Activated naive CD4-positive, alpha-beta T cell treated with Interleukin-2 at 50 U/mL for 16 hours (primary cell): ENCODE measurements at places on chromosomes 7 and 10.

DNA sequence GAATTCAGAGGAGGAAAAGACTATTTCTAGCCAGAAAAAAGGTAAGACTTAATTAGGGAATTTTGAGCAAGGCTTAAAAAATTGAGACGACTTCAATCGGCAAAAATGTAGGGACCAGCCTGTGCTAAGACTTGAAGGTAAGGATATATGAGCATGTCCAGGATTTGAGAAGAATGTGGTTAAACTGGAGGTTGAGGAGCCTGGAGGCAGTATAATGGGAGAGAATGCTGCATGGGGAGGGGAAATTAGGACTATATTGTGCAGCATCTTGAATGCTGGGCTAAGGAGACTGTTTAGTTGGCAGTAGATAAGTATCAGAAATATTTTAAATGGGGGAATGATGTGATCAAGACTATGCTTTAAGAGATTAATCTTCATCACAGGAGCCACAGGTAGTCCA is 53.1 kb upstream of the PCGF5 start:
- DNase-seq: no peak

DNA sequence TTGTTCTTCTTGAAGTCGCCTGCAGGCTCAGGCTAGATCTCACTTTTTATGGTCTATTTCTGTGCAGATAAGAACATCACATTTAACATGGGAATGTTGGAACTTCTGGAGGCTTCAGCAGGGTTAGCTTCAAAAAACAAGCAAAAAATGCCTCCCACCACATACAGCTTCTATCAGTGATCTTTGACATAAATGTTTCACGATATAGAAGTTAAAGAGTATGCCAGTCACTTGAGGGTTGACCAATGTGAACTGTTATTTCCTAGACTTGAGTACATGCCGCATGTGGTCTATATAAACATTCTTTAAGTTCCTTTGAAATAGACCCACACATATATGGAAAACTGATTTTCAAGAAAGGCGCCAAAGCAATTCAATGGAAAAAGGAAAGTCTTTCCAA is 219.2 kb upstream of the KLF14 start:
- no peak for DNase-seq

GRCh38 chr10:70677620-70678249 is 5.4 kb downstream of the ADAMTS14 start:
- no peak for DNase-seq

GRCh38 chr10:103691723-103692435 is 163.5 kb downstream of the SH3PXD2A start:
- peak; percentile 16 for DNase-seq

GRCh38 chr10:3538656-3539531 is 246.1 kb downstream of the KLF6 start:
- DNase-seq: no peak
